ENCODE measurements at places on chromosomes 2 and 18.
A peak's percentile ranks its signal among the peaks of the same experiment; 100 is the strongest.

GRCh38 chr2:179985163-179985820 lies 21.8 kb downstream of the CWC22 start:
- no peak for DNase-seq

GRCh38 chr2:43101751-43102150 lies 124.7 kb downstream of the ZFP36L2 start:
- no peak for DNase-seq

- DNase-seq, result no peak
Observed at GRCh38 chr2:129864719-129865118, 114.7 kb upstream of the RAB6C start.

- no peak for DNase-seq
Observed at GRCh38 chr18:72922895-72923294, 55.1 kb upstream of the NETO1 start.

DNA sequence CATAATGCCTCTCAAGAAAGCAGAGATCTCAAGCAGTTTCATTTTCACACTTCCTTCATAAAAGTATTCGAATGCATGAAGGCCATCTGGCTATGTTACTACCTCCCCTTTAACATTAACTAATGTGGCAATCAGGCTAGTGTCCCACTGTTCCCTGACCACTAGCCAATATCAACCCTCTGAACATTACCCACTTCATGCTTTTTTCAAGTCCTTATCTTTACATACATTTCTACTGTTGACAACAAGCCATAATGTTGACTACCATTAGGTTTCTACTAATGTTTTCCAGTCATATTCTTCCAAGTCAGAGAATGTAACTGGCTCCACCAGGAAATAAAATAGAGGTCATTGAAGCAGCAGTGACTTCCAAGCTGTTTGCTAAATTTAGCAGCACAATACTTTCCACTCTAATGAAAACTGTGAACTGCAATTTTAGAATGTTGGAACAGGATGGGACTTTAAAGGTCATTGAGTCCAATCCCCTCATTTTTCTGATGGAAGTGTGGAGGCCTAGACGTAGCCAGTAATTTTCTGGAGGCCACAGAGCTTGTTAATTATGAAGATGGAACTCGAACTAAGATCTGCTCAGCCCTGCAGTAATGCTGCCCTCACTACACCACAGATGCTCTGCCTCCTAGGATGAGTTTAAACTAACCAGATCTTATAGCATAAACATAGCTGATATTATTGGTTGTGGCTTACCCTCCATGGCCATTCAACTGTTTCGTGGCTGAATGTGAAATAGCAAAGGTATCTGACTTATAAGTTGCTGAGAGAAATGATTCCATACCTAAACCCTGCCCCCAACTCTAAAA lies 630 bp upstream of the PPP1R1C start:
- DNase-seq, result no peak

- DNase-seq, result peak; percentile 64
Observed at GRCh38 chr2:121071034-121071504, 213.9 kb downstream of the TFCP2L1 start.

DNA sequence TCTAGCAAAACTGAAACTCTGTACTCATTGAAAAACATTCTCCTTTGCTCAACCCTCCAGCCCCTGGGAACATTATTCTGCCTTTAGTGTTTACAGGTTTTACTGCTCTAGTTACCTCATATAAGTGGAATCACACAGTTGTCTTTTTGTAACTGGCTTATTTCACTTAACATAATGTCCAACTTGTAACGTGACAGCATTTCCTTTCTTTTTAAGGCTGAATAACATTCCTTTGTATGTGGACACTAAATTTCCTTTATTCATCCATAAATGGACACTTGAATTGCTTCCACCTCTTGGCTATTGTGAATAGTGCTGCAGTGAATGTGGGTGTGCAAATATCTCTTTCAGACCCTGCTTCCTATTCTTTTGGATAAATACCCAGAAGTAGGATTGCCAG lies 144.9 kb downstream of the ACTR3 start:
- no peak for DNase-seq

DNA sequence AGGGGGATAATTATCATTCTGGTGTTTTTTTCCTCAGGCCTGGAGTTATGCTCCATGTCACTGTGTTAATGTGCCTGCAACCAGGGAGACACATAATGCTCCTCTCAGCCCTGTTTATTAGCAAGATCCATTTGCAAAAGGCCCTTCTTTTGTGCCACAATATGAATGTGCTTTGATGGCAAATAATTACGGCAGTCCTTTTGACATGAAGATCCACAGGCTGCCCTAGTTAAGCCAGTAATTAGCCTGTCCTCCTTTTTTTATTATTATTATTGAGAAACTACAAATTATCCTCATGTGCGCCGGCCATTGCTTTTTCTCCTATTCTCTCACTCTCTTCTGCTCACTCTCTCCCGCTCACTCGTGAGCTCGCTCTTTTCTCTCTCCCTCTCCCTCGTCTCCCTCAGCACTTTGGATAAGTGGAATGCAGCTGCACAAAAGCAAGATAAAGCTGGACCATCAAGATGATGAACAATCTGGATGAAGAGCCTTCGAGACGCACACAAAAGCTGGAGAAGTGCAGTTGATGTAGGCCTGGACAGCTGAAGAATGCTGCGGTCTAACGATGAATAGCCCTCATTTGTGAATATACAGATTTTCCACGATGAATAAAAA lies 762.3 kb downstream of the BCL11A start:
- no peak for DNase-seq

GRCh38 chr18:36675076-36675475 lies 153.7 kb downstream of the TPGS2 start:
- no peak for DNase-seq

GRCh38 chr2:223797811-223798721 lies 39.3 kb downstream of the AP1S3 start:
- DNase-seq, result no peak

DNA sequence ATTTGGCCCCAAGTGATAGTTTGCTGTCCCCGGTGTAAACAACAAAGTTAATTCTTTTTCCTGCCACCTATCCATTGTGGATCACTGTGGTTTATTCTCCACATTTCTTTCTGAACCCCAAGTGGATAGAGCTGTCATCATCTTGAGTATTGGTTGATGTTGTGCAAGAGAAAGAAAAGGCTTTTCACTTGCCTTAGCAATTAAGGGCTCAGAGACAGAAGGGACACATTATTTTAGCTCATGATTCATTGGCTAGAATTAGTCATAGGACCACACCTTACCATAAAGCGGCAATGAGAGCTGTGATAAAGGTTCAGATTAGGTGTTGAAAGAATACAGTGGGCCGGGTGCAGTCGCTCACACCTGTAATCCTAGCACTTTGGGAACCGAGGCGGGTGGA lies 442.1 kb upstream of the DCC start:
- DNase-seq, result no peak

- DNase-seq, result no peak
Observed at GRCh38 chr18:79484661-79485621, 89.2 kb downstream of the NFATC1 start.

DNA sequence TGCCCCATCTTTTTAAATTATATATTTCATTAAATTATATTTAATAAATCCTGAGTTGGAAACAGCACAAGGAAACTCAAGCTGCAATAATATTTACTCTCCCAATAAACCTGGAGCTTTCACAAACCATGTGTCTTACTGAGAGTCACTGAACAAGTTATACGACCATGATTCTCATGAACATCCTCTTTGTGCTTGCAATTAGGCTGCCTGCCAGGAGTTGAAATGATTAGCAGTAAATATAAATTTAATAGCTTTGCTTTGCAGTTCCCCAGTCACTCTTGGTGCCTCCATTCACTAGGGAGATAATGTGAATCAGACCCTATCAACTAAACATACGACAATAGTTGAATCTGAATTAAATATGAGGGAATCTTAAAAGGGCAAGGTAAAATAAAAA lies 905.1 kb downstream of the NRXN1 start:
- no peak for DNase-seq

DNA sequence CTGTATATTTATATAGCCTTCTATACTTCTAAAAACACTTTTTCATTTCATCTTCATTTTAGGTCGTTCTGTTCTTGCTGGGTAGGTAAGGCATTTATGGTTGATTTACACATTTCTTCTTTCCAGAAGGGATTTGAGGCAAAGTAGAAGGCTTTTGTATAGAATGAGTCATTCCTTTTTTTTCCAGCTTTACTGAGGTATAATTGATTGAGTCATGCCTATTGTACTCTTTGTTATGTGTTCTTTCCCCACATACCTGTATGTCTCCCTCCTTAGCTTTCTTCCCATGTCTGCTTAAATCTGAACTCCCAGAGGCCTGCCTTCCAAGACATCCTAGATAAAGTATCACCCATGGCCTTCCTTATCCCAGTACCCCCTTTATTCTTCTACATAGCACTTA lies 4.8 kb upstream of the CDC42EP3 start:
- no peak for DNase-seq

DNA sequence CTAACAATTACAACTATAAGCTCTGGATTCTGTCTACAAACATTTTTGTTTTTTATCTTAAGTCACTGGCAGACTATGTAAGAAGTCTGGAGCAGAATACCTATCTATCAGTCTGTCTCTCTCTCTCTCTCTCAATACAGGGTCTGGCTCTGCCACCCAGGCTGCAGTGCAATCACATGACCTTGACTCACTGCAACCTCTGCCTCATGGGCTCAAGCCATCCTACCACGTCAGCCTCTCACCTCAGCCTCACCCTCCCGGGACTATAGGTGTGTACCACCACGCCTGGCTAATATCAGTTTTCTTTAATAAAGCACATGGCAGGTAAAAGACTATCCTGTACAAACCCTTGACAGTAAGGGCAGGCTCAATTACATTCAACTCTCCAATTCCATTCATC lies 96.9 kb downstream of the OSBPL1A start:
- no peak for DNase-seq

- no peak for DNase-seq
Observed at GRCh38 chr2:234967870-234968208, 16.0 kb downstream of the SH3BP4 start.

DNA sequence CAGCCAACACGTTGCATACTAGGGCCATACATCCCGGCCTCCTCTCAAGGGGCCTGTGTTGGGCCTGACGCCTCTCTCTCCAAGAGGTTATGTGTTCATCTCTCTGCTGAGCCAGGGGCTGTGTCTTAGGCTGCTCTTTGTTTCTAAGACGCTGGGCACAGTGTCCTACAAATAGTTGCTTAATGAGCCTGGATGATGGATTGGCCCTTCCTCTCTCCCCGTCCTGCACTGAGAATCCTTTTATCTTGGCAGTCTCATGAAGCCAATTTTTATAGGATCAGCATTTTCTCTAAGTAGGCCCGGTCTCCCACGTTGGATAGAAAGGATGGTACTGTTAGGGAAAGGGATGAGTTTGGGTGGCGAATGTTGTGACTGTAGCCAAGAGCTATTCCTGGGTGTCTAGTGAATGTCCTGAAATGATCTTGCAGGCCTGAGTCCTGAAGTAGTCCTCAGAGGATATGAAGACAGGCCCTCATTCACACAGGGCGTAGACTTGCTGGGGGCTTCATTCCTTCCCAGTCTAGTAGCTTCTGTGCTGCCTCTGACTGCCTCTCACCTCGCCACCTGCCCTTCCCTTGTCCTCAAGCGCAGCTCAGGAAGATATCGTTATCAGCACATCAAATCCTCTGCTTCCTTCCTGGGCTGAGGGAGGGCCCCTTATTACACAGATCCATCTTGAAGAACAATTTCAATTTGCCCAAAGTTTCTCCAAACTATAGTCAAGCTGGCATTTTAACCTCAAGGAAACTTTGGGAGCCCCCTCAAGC lies 8.8 kb downstream of the LBH start:
- no peak for DNase-seq

- no peak for DNase-seq
Observed at GRCh38 chr2:226903179-226903578, 67.3 kb downstream of the RHBDD1 start.
